ENCODE measurements at places on chromosomes 2 and 18.
A peak's percentile ranks its signal among the peaks of the same experiment; 100 is the strongest.

GRCh38 chr18:28159055-28159454 is 17.9 kb downstream of the CDH2 start:
- DNase-seq, result no peak

- DNase-seq, result no peak
Measured at GRCh38 chr2:223100061-223100511, 48.1 kb downstream of the KCNE4 start.

GRCh38 chr18:23641937-23642666 is 20.6 kb downstream of the ANKRD29 start:
- DNase-seq, result no peak

GRCh38 chr2:197460649-197461048 is 7.3 kb downstream of the COQ10B start:
- DNase-seq, result no peak

- no peak for DNase-seq
Measured at GRCh38 chr2:127045792-127046501, 61.0 kb downstream of the BIN1 start.

GRCh38 chr2:10220045-10220901 is 82.4 kb upstream of the HPCAL1 start:
- no peak for DNase-seq

- DNase-seq, result no peak
Measured at GRCh38 chr2:38658613-38659012, 7.3 kb upstream of the GALM start.

DNA sequence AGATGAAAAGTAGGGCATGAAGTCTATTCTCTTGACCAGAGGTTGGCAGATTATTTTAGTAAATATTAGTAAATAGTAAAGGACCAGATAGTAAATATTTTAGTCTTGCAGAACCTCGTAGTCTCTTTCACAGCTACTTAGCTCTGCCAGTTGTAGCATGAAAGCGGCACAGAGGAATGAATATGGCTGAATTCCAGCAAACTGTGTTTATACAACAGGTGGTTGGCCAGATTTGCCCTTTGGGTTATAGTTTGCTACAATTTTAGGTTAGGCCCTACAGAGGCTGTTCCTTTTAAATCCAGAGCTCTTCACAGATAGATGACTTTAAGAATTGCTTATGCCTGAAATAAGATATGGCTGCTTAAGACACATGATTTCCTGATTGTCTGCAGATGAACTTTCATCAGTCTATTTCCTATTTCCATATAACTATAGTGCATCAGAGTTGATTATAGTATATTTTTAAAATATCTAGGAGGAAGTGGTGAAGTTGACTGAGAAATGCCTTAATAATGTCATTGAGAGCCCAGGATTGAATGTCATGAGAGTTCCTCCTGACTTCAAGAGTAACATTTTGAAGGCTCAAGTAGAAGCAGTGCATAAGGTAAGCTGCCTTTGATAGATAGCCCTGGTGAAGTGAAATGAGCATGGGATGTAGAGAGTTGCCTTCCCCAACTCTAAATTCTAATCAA is 80.5 kb downstream of the TMEM185B start:
- DNase-seq, result no peak

GRCh38 chr2:9234680-9235146 is 28.1 kb downstream of the ASAP2 start:
- no peak for DNase-seq

GRCh38 chr18:55121397-55122170 is 162.3 kb upstream of the CCDC68 start:
- no peak for DNase-seq

DNA sequence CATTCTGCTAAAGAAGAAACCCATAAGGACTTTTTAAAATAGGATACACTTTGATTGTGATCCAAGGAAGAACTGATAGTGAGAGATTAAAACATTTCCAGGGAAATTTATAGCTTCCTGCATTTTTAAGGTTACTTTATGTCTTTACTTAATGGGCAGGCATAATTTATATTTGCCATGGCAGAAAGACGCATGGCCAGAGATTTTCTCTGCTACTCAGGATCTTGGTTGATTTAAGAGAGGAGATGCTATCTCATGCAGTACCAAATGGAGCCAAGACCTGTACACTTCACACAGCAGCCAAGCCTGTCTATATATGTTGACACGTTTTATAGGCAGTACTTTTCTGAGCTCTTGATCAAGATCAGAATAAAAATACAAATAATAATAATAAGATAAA is 60.9 kb upstream of the NT5C1B start:
- no peak for DNase-seq

- DNase-seq, result no peak
Measured at GRCh38 chr18:79259218-79259617, 136.5 kb upstream of the NFATC1 start.

DNA sequence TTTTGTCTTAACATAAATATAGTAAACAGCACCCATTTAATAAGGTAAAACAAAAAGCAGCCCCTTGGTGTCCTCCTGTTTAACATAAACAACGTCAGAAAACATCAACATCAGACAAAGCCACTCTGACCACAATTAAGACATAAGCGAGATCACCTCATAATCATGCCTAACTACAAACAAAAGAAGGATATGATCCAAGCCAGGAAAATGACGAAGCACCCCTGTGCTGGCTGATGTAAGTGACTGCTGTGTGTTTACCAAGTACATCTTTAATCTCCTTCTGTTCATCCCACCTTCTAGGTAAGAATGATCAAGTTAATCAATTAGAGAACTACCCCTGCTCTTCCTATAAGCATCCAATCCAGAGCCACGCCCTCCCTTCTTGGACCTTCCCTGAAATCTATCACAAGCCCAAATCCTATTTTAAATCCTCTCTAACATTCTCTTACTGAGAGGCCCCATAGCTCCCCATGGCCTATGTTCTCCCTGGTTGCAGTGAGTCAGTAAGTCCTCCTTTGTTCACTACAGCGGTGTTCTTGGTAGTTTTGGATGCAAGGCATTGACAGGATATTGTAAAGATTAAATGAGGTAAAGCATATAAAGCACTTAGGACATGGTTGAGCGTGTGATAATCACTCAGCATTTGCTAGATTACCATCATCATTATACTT is 424.2 kb downstream of the TSN start:
- no peak for DNase-seq

DNA sequence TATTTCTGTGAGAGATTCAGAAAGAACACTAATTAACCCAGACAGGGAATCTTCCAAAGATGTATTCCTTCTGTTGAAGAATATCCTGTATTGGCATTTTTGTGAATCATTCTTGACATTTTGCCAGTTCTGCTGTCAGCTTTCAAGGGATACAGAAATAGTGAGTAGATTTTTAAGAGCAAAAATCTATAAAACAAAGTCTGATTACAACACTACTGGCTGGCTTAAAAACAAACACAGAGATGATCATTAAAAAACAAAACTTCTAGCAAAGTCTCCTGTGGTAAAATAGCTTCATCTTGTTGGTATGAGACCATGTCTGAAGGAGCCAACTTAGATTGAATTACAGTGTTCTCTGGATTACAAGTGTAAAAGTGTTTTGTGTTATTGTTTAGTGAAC is 866.3 kb upstream of the KLHL29 start:
- no peak for DNase-seq

DNA sequence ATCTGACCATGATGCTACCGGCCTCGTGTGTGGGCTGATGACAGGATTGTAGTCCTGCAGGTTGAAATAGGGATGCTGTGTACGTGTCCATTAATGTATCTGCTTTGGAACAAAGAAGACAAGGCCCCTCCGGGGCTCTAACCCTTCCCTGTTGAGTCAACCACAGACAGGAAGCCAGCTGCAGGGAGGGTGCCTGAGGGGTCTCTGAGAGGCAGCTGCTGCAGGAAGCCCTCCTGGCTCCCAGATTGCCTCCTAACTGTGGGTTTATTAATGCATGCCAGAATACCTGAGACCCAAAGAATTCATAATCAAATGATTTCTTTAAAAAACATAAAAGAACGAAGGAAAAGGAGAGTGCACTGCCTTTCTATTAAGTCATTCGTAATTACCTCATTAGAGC is 140.4 kb downstream of the CELF4 start:
- no peak for DNase-seq

DNA sequence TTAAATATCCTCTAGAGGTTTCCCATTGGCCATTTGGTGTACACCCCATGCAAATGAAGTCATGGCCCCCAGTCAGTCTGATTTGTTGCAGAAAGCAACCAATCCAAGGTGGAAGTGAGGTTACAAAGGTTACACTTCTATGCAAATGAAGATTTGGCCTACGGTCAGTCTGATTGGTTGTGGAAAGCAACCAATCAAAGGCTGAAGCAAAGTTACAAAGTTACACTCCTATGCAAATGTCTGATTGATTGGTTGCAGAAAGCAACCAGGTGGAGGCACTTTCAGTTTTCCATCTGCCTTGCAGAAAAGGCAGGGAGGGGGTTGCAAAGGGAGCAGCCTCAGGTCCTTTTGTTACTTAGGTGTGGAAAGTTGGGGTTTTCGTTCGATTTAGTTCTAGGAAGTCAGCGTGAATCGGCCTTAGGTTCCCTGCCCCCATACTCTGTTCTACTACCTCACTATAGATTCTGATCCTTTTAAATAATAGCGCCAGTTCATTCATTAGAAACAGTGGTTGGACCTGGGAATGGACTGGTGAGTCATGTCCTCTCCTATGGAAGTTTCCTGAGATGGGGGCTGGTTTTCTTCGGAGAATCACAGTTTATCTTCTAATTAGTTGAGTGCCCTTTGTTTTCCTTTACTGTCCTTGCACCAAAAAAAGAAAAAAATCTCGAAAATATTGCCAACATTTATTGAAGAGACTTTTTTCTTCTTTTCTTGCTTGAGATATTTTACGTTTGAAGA is 279.5 kb downstream of the AGAP1 start:
- no peak for DNase-seq

DNA sequence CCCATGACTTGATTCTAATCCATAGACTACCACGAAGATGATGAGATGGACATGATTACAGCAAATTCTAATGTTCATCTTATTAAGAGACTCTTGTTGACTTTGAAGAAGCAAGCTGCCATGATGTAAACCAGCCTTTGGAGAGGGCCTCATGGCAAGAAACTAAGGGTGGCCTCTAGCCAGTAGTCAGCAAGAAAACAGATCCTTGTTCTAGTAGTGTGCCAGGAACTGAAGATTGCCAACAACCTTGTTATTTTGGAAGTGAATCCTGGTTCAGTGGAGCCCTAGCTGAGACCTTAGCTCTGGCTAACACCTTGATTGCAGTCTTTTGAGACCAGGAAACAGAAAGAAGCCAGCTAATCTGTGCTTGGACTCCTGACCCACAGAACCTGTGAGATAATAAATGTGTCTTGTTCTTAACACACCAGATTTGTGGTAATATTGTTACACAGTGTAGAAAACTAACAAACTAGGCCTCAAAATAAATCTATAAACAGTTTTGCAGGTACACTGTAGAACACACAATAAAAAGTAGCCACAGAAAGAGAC is 10.0 kb downstream of the PHOSPHO2 start:
- peak; percentile 35 for DNase-seq

- no peak for DNase-seq
Measured at GRCh38 chr18:10295751-10296150, 158.7 kb upstream of the APCDD1 start.

- DNase-seq, result no peak
Measured at GRCh38 chr2:128237081-128237534, 81.6 kb downstream of the HS6ST1 start.

GRCh38 chr2:232026910-232027309 is 65.4 kb downstream of the DIS3L2 start:
- DNase-seq, result no peak

DNA sequence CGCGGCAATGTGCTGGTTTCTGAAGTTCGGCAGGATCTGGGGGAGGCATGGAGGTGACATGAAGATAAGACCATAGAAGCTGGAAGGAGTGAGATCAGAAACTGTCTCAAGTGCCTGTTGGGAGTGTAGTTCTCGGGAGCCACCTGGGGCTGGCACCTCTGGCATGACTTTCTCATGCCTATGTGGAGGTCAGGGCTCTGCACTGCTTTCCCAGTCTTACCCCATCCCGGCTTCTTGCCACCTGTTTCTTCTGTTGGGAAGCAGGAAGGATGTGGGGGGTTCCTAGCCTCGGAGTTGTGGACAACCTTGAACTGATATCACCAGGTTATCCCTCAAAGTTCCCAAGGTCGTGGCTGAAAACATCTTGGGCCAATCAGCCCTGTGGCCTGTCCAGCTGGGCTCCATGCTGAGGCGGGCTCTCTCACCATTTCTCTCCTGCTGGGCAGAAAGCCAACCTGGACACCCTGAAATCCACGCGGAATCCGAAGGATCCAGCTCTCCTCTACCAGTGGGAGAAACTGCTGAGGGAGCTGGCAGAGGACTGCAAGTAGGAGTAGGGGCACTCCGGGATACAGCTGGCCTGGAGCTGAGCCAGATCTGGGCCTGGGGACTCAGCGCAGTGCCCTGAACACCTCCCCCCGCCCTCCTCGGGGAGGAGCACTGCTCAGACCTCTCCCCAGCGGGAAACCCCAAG is 42.5 kb downstream of the FER1L5 start:
- DNase-seq, result no peak

GRCh38 chr2:237483018-237483731 is 3.9 kb upstream of the MLPH start:
- no peak for DNase-seq

DNA sequence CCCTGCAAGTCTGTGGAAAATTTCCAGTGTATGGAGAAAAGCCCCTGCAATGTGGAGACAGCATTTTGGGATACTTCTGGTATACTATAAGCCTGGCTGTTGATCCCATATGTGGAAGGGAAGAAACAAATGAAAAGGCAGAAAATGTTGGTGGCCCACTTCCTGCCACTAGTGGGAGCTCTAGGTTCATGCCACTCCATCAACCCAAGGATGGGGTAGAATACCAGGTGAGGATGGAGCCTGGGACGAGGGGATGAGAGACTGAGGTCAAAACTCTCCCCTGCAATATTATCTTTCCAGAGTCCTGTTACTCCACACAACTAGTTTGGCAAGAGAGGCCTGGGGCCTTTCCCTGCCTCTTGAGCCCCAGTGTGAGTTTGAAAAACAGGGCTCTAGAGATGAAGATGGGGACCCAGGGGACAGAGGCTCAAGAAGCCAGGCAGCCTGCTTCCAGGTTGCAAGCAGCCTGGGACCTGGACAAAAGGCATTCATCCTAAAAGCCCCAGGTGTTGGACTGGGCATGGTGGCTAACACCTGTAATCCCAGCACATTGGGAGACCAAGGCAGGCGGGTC is 31.9 kb downstream of the BMP10 start:
- DNase-seq, result no peak

GRCh38 chr2:241768251-241768711 is 8.3 kb upstream of the GAL3ST2 start:
- DNase-seq, result no peak

GRCh38 chr2:28926847-28927246 is 32.4 kb downstream of the WDR43 start:
- no peak for DNase-seq

DNA sequence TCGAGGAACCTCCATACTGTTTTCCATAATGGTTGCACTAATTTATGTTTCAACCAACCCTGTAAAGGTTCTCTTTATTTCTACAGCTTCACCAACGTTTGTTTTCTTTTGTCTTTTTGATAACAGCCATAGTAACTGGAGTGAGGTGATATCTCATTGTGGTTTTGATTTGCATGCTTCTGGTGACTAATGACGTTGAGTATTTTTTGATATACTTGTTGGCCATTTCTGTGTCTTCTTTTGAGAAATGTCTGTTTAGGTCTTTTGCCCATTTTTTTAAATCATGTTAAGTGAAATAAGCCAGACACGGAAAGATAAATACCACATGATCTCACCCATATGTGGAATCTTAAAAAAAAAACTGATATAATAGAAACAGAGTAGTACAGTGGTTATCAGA is 74.8 kb upstream of the SMIM21 start:
- DNase-seq, result no peak

GRCh38 chr2:56449449-56449860 is 265.7 kb downstream of the CCDC85A start:
- peak; percentile 19 for DNase-seq

- no peak for DNase-seq
Measured at GRCh38 chr2:26537826-26538475, 60.0 kb upstream of the OTOF start.
